ENCODE measurements at places on chromosomes 7 and 10. TPM values are rescaled to one million over a fixed set of nuclear protein-coding genes. Genes with fewer than 3 reads are reported as not detected.

SH2D4B gene
- total RNA-seq, result not detected

SMNDC1 gene
- total RNA-seq, result 48.8 TPM

MSMB gene
- not detected for total RNA-seq

PRSS1 gene
- total RNA-seq, result not detected

PRDX3 gene
- 315 TPM for total RNA-seq

TMEM254 gene
- 21.3 TPM for total RNA-seq

CALHM1 gene
- total RNA-seq, result not detected

PRPS1L1 gene
- total RNA-seq, result not detected

MRPS16 gene
- 178 TPM for total RNA-seq

PDAP1 gene
- 172 TPM for total RNA-seq

PRF1 gene
- not detected for total RNA-seq

Data from A549 treated with RU486 at 1 μM for 4 hours (cell line).